Fibroblast of lung (primary cell): ENCODE measurements at places on chromosomes 11 and 22. TPM values are rescaled to one million over a fixed set of nuclear protein-coding genes. Genes with fewer than 3 reads are reported as not detected.

- no peaks in the 10 kb centered on the region for H3K27me3 ChIP-seq
- peaks cover 3% of the 10 kb centered on the region for H3K4me1 ChIP-seq
- no peak overlapping the region for H3K27ac ChIP-seq
- no peak for DNase-seq
Measured at GRCh38 chr11:107859459-107860239, 1.1 kb upstream of the SLC35F2 start.

DNA sequence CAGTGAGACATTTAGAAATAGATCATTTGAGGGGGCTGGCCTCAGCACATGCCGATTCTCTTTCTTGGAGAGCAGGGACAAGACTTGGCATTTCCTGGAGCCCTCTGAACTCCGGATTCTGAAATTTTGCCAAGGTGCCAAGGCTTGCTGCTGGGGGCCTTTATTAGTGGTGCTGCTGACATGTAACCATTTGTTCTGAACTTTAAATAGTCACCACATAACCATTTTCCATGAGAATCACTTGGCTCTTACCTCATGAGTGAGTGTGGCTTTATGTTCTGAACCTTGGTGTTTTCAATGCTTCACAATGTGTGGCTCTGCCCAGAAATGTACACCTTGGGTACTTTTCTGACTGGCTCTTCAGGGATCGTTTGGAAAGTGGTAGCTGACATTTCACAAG lies 33.3 kb downstream of the SYT13 start:
- no peak overlapping the region for H3K4me3 ChIP-seq
- H3K36me3 ChIP-seq, result no peaks in the 10 kb centered on the region
- H3K27ac ChIP-seq, result no peak overlapping the region

DNA sequence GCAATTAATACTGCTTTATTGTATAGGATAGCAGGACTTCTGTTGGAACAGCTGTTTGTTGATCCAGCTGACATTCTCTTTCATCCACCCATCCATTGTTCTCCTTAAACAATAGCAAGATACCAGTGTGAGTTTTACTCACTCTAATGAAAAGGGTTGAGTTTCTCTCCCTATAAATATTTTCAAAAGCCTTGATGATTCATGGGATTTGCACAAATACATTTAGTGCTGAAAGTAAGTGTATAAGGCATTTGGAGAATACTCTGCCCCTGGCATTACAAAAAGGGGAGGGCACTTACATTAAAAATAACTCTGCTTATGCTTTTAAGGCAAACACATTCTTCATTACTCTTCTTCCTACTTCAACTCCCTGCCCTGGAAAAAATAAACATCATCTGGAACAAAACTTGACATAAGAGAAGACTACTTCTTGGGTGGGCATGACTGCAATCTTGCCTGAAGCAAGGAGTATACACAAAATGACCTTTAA lies 634.9 kb downstream of the METTL15 start:
- no peaks in the 10 kb centered on the region for H3K4me1 ChIP-seq
- no peak overlapping the region for H3K4me3 ChIP-seq
- no peak overlapping the region for H3K27ac ChIP-seq
- no peaks in the 10 kb centered on the region for H3K27me3 ChIP-seq

- no peak overlapping the region for H3K27ac ChIP-seq
- H3K36me3 ChIP-seq, result peaks cover 2% of the 10 kb centered on the region
- peak; percentile 59 for DNase-seq
- H3K4me3 ChIP-seq, result no peak overlapping the region
Measured at GRCh38 chr11:102191832-102192231, 81.6 kb downstream of the YAP1 start.

DNA sequence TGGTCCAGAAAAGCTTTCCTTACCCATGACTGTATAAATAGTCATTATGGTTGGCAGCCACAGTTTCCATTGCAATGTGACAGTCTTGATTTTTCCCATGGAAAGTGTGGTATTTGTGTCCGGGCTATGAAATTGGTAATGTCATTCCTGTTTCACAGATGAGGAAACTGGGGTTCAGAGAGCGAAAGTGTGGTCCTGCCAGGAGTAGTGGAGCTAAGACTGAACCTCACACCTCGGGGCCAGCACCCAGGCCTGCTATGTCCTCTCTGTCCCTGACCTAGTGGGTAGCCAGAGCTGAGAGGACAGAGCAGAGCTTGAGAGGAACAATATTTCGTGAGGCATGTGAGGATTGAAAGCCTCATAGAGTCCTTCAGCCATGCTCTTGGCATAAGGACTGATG lies 1.2 kb upstream of the YDJC start:
- no peaks in the 10 kb centered on the region for H3K27me3 ChIP-seq
- no peak for DNase-seq

DNA sequence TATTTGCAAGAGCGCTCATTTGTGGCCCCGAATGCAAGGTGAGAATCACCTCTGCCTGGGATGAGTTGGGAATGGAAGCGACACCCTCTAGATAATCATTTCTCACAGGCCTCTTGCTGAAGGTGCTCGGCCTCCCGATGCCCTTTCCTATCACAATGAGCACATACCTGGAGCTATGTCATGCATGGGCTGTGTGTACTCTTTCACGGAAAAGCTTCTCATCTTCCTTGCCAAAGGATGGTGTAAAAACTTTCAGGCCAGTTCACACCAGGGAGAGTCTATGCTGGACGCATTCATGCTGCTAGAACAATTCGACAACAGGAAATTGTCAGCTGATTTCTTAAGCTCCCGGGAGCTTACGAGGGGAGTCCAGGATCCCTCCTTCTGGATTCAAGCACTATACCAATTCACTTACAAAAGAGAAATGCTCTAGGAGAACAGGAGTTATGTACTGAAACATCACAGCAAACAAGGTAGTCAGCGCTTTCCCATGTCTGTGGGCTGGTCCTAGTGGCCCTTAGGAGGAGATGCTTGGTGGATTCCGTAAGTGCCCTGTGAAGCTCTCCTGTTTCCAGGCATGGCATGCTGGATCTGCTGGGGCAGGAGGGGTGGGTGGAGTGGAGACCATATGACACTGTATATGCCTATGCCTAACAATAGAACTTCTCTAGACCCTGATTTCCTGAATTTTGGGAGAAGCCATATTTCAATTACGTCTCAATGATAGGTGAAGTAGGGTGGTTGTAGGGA lies 53.1 kb upstream of the B3GAT1 start:
- no peak overlapping the region for H3K27ac ChIP-seq
- H3K36me3 ChIP-seq, result no peaks in the 10 kb centered on the region
- no peak overlapping the region for H3K4me3 ChIP-seq
- no peak for DNase-seq

GRCh38 chr11:124894606-124895430 lies 2.8 kb downstream of the ROBO4 start:
- no peaks in the 10 kb centered on the region for H3K36me3 ChIP-seq
- peaks cover 32% of the 10 kb centered on the region for H3K4me1 ChIP-seq

GRCh38 chr11:11347592-11347991 lies 5.5 kb downstream of the CSNK2A3 start:
- no peaks in the 10 kb centered on the region for H3K36me3 ChIP-seq
- H3K27me3 ChIP-seq, result peaks cover 2% of the 10 kb centered on the region
- no peak overlapping the region for H3K27ac ChIP-seq
- peaks cover 10% of the 10 kb centered on the region for H3K4me1 ChIP-seq
- H3K4me3 ChIP-seq, result no peak overlapping the region
- peak; percentile 12 for DNase-seq

GRCh38 chr11:45393826-45394225 lies 107.7 kb upstream of the SYT13 start:
- no peak overlapping the region for H3K4me3 ChIP-seq
- no peaks in the 10 kb centered on the region for H3K27me3 ChIP-seq
- no peaks in the 10 kb centered on the region for H3K4me1 ChIP-seq
- no peaks in the 10 kb centered on the region for H3K36me3 ChIP-seq
- no peak overlapping the region for H3K27ac ChIP-seq
- no peak for DNase-seq

- no peak for DNase-seq
- peaks cover 26% of the 10 kb centered on the region for H3K4me1 ChIP-seq
- no peaks in the 10 kb centered on the region for H3K27me3 ChIP-seq
- no peaks in the 10 kb centered on the region for H3K36me3 ChIP-seq
Measured at GRCh38 chr11:58060939-58061672, 30.4 kb downstream of the OR6Q1 start.

GRCh38 chr22:28146401-28147314 lies 227.6 kb upstream of the PITPNB start:
- peak; percentile 29 for DNase-seq
- H3K4me1 ChIP-seq, result peaks cover 11% of the 10 kb centered on the region

DNA sequence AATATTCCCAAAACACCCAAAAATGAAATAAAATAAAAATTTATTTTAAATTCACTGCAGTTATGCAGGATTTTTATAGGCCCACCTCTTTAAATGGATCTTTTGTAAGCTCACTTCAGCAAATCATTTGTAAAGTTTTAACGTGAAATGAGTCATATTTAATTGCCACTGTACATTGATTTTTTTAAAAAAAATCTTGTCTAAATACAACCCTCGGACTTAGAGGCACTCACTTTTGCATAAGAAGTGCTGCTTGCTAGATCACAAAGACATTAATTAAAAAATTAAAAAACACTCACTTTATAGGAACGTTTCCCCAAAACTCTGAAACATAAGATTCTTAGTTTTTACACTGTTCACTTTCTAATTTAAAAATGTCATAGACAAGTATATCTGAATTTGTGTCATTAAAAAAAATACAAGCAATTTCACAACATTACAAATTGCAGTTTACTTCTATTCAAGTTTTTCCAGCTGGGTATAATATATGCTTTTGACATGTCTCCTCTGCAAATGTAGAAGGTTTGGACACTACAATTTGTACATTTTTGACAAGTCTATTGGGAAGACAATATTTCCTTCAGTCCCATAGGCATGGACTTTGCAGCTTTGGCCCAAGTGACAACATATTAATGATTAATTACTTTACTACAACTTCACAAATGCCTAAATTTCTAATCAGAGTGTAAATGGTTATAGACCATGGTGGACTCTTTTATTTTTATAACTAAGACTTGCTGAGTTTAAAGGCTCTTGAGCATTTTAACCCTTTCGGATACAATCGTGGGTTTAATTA lies 1088.4 kb downstream of the LRRC4C start:
- no peaks in the 10 kb centered on the region for H3K36me3 ChIP-seq
- H3K4me3 ChIP-seq, result no peak overlapping the region
- no peak overlapping the region for H3K27ac ChIP-seq
- no peaks in the 10 kb centered on the region for H3K4me1 ChIP-seq

DNA sequence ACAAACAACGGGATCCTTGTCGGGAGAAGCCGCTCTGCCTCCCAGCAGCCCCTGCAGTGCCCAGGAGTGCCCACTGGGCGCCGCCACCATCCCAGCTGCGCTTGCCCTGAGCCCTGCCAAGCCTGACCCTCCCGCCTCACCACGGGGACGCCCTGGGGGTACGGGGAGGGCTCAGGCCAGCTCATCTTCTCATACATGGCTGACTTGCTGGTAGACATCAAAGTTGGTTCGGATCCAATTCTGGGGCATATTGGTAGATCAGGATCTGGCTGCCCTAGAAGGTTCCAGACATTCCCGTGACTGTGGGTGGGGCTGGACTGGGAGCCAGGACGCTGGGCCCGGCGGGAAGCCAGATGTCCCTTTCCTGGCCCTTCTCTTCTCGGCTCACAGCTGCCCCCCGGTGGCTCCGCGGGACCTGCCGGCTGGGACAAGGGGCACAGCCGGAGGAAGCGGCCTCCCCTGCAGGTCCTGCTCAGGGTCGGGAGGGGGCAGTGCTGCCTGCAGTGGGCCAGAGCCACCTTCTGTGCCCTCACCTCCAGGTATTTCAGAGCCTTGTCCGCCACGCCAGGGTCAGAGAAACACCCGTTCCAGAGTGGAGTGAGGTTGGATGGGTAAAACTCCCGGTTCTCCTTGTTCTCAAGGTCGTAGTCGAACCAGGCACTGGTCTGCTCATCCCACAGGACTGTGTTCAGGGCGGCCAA lies 10.6 kb upstream of the TREH start:
- DNase-seq, result peak; percentile 84
- H3K27me3 ChIP-seq, result peaks cover 6% of the 10 kb centered on the region
- H3K27ac ChIP-seq, result peak overlapping the region; percentile 57
- no peaks in the 10 kb centered on the region for H3K36me3 ChIP-seq

GRCh38 chr22:19981961-19982920 lies 34.4 kb downstream of the ARVCF start:
- DNase-seq, result no peak
- H3K4me3 ChIP-seq, result no peak overlapping the region
- peaks cover 3% of the 10 kb centered on the region for H3K36me3 ChIP-seq
- H3K4me1 ChIP-seq, result peaks cover 11% of the 10 kb centered on the region
- H3K27me3 ChIP-seq, result no peaks in the 10 kb centered on the region

- H3K4me3 ChIP-seq, result no peak overlapping the region
- no peaks in the 10 kb centered on the region for H3K27me3 ChIP-seq
- no peaks in the 10 kb centered on the region for H3K36me3 ChIP-seq
- peaks cover 2% of the 10 kb centered on the region for H3K4me1 ChIP-seq
- no peak for DNase-seq
Measured at GRCh38 chr11:27397624-27398399, 34.8 kb upstream of the CCDC34 start.

- DNase-seq, result no peak
- no peaks in the 10 kb centered on the region for H3K4me1 ChIP-seq
- no peaks in the 10 kb centered on the region for H3K27me3 ChIP-seq
Measured at GRCh38 chr11:9718147-9718546, 54.3 kb downstream of the SWAP70 start.

DNA sequence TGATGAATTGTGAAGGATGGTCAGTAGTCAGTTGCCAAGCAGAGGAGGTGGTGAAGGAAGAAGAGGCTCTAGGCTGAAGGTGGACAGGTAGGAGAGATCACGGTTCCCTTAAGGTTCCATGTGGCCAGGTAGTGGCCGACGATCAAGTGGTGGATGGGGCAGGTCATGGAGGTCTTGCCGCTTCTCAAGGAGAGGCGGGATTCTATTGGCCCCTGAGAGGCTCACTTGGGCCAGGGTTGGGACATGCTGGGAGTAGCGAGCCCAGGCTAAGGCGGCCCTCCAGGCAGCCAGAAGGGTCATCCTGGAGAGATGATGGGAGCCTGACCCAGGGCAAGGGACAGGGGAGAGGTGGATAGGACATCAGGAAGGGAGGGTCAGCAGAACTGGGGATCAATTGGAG lies 20.9 kb upstream of the TMPRSS4 start:
- H3K27ac ChIP-seq, result no peak overlapping the region
- no peaks in the 10 kb centered on the region for H3K27me3 ChIP-seq
- H3K36me3 ChIP-seq, result no peaks in the 10 kb centered on the region
- DNase-seq, result no peak

GRCh38 chr22:31085928-31086327 lies 4.8 kb downstream of the SMTN start:
- H3K27ac ChIP-seq, result peak overlapping the region; percentile 87
- no peak for DNase-seq
- no peaks in the 10 kb centered on the region for H3K27me3 ChIP-seq
- peaks cover 49% of the 10 kb centered on the region for H3K36me3 ChIP-seq

OR10D3 gene
- total RNA-seq, result not detected in 2 replicates

POU2AF2 gene
- total RNA-seq, result not detected in 2 replicates

PKDREJ gene
- total RNA-seq, result under 0.01 TPM in 2 replicates

TRIM29 gene
- total RNA-seq, result not detected in 2 replicates

SHISAL1 gene
- total RNA-seq, result 2.1 and 3.5 TPM in 2 replicates

TBX10 gene
- total RNA-seq, result not detected in 2 replicates

PLEKHB1 gene
- total RNA-seq, result 0.77 and 2.5 TPM in 2 replicates

TIGD3 gene
- total RNA-seq, result under 0.01 and 0.17 TPM in 2 replicates

SCUBE2 gene
- total RNA-seq, result 1.8 TPM in 2 replicates
